ENCODE measurements at places on chromosomes 2 and 18. TPM values are rescaled to one million over a fixed set of nuclear protein-coding genes. Genes with fewer than 3 reads are reported as not detected.

GRCh38 chr2:233267516-233268245 is 16.2 kb downstream of the ATG16L1 start:
- H3K4me1 ChIP-seq, result no peaks in the 10 kb centered on the region
- H3K27me3 ChIP-seq, result no peaks in the 10 kb centered on the region
- H3K36me3 ChIP-seq, result peaks cover 100% of the 10 kb centered on the region
- no peak for DNase-seq
- peak overlapping the region; percentile 24 for H3K27ac ChIP-seq

- no peak overlapping the region for H3K4me3 ChIP-seq
- DNase-seq, result no peak
- no peak overlapping the region for H3K27ac ChIP-seq
- H3K4me1 ChIP-seq, result no peaks in the 10 kb centered on the region
- no peaks in the 10 kb centered on the region for H3K27me3 ChIP-seq
Measured at GRCh38 chr18:41719808-41720207, 235.2 kb upstream of the PIK3C3 start.

Gene DSG3
- total RNA-seq, result 0.12 TPM

DNA sequence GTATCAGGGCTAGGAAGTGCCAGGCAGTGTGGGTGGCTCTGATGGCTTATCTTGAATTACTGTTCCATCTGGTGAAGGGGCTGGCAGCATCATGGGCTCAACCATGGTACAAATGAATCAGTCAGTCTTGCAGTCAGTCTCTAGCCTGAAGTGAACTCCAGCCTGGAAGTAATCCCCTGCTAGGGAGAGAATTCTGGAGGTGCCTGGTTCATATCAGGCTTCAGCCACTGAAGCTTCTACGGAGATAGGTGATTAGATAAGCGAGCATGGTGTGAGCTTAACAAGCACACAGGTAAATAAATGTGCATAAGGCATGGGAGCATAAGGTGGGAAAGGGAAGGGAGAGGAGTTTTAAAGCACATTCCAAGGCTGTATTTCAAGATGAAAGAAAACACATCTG is 541.7 kb downstream of the MBD2 start:
- no peak overlapping the region for H3K27ac ChIP-seq
- no peaks in the 10 kb centered on the region for H3K27me3 ChIP-seq
- DNase-seq, result no peak
- H3K36me3 ChIP-seq, result no peaks in the 10 kb centered on the region
- no peaks in the 10 kb centered on the region for H3K4me1 ChIP-seq
- H3K4me3 ChIP-seq, result no peak overlapping the region

Gene SAG
- total RNA-seq, result not detected

Gene OR6B2
- not detected for total RNA-seq

- no peak for DNase-seq
- no peaks in the 10 kb centered on the region for H3K36me3 ChIP-seq
- no peaks in the 10 kb centered on the region for H3K27me3 ChIP-seq
Measured at GRCh38 chr2:128735296-128735960, 416.8 kb upstream of the HS6ST1 start.

DNA sequence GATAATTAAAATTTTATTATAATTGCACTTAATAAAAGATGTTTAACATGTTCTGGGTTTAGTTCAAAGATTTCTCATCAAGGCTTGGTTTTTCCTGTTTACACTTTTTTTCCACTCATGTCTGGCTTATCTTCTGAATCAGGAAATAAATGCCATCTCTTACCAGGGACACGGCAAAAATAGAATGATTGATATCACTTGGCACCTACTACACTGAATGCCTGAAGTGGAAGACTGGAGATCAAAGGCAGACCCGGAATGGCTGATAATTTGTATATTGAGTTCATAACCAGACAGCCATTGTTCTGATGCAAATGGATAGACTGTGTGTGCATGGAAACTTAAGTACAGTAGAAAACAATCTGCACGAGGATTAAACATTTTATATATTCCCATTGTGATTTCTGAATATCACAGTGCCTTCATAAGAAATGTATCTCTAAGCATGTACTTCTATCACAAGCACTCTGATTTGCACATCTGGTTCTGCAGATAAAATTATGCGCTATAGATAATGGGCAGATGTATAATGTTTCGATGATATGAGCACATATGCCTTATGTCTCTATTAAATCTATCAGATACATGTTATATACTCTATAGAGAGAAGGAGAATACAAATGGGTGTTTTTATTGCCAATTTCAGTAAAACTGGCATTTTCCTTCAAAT is 304.8 kb downstream of the RND3 start:
- no peaks in the 10 kb centered on the region for H3K36me3 ChIP-seq
- no peak overlapping the region for H3K4me3 ChIP-seq
- no peak overlapping the region for H3K27ac ChIP-seq
- DNase-seq, result no peak
- no peaks in the 10 kb centered on the region for H3K4me1 ChIP-seq

DNA sequence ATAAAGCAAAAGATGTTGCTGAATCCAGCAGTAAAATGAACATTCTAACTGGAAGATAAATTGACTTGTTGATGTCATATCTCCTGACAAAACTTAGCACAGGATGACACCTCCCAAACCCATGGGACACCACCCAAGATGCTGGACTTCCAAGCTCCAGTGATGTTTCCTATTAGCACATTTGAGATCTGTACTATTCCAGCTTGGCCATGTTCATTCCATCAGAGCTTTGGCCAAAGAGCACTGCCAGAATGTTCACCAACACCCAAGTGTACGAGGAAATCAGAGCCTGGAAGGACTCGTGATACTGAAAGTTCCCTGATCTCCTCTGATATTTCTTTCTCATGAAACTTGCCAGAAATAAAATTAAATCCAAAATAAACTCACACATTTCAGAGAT is 44.7 kb downstream of the PID1 start:
- no peaks in the 10 kb centered on the region for H3K36me3 ChIP-seq
- no peak overlapping the region for H3K27ac ChIP-seq
- H3K4me1 ChIP-seq, result peaks cover 6% of the 10 kb centered on the region
- H3K27me3 ChIP-seq, result no peaks in the 10 kb centered on the region
- DNase-seq, result no peak

DNA sequence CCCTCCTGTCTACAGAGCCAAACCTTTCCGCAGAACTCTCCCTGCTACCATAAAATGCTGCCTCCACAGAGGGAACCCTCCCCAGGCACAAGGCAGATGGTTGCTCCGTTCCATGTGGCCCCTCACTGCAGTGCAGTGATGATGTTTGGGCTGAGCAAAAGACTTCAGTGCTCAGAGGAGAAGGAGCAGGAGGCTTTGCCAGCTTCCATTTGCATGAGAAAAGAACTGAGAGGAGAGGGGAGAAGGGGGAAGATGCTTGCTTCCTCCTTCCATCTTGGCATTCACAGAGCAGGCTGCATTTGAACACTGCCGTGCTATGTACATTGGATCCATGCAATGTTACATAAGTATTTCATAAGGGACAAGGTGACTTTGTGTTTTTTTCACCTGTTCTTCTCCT is 46.6 kb upstream of the TMEM200C start:
- no peaks in the 10 kb centered on the region for H3K4me1 ChIP-seq
- no peaks in the 10 kb centered on the region for H3K27me3 ChIP-seq
- H3K36me3 ChIP-seq, result no peaks in the 10 kb centered on the region
- no peak for DNase-seq
- no peak overlapping the region for H3K4me3 ChIP-seq

GRCh38 chr2:105517814-105518705 is 119.2 kb upstream of the FHL2 start:
- no peak overlapping the region for H3K27ac ChIP-seq
- peak; percentile 68 for DNase-seq
- H3K36me3 ChIP-seq, result no peaks in the 10 kb centered on the region
- no peak overlapping the region for H3K4me3 ChIP-seq
- H3K27me3 ChIP-seq, result peaks cover 4% of the 10 kb centered on the region

Gene TBC1D8
- total RNA-seq, result 19.9 TPM

DNA sequence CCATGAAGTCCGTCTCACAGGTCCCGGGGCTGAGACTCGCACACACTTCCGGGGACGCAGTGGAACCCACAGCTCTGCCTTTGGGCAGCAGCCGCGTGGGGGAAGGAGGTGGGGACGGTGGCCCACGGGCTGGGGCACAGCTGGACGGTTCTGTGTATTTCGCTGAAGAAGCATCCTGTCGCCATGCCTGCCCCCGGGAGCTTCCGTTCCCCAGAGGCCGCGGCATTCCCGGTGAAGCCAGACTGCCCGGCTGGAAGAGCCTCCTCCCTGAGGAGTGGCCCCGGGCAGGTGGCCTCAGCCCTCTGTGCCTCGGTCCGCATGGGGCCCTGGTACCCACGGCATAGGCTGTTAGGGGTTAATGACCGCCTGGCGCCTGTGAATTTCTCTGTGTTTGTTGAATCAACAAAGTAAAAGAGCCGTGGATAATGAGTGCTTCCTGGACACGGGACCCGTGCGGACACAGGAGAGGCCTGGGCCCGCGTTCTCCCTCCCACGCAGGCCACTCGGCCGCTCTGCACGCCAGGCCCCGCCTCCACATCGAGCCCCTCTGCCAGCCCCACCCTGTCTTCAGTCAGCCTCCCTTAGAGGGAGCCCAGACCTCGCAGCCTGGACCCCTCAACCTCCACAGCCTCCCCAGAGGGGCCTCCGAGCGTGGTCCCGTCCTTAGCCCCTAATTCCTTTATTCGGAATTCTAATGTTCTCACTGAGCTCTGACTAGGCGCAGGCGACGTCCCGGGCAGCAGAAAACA is 51.0 kb downstream of the KCNG2 start:
- no peaks in the 10 kb centered on the region for H3K4me1 ChIP-seq
- H3K36me3 ChIP-seq, result no peaks in the 10 kb centered on the region
- peak; percentile 56 for DNase-seq
- no peaks in the 10 kb centered on the region for H3K27me3 ChIP-seq
- H3K4me3 ChIP-seq, result no peak overlapping the region
- no peak overlapping the region for H3K27ac ChIP-seq

DNA sequence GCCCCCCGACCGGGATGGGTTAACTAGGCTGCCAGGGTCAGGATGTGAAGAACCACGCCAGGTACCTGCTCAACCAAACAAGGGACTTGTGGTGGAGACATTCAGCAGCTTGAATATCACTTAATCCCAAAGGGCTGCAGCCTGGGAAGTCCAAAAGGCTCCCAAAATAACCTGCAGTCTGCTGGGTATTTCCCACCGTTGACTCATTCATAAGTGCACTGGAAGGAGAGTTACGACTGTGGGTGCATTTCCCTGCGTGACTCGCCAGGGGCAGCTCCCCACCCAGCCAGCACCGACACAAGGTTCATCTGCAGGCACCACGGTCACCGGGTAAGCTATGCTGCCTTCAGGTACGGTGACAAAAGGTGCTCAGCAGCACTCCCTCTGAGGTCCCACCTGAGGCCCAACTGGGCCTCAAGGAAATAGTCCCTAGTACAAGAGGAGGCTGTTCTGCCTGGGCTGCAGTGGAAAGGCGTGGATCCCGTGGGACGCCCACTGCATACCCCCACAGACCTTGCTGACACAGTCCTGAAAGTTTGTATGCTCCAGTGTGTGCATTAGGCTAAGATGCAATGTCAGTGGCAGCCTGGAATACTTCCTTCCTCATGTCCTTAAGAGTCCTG is 86.5 kb downstream of the UXS1 start:
- DNase-seq, result no peak
- no peak overlapping the region for H3K27ac ChIP-seq
- H3K4me1 ChIP-seq, result no peaks in the 10 kb centered on the region
- no peaks in the 10 kb centered on the region for H3K27me3 ChIP-seq

DNA sequence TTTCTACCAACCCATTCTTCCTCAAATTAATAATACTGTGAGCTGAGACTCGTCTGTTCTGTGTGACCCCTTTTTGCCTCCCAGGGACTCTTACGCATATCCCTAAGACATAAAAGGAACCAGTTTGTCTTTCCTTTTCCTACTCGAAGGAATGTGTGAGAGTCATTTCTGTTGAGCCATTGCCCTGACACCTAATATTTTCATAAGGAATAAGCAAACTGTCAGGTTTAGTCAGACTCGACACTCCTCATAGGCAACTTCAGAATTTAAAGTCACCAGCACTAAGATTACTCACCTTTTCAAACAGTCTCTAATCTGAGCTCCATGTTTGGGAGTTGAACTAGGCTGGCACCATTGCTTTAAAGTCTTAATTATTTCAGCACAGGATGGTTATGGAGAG is 305.5 kb downstream of the IKZF2 start:
- no peak for DNase-seq
- no peaks in the 10 kb centered on the region for H3K36me3 ChIP-seq
- no peaks in the 10 kb centered on the region for H3K27me3 ChIP-seq
- H3K27ac ChIP-seq, result no peak overlapping the region
- H3K4me3 ChIP-seq, result no peak overlapping the region

Gene SPATA3
- not detected for total RNA-seq

Measured in upper lobe of right lung (tissue), 1 donor.